AG04450 (cell line): ENCODE measurements at places on chromosomes 4 and X.

GRCh38 chr4:150401083-150401687 lies 180.8 kb upstream of the MAB21L2 start:
- no peak for DNase-seq

GRCh38 chrX:85215946-85216345 lies 27.6 kb downstream of the SATL1 start:
- DNase-seq = no peak

DNA sequence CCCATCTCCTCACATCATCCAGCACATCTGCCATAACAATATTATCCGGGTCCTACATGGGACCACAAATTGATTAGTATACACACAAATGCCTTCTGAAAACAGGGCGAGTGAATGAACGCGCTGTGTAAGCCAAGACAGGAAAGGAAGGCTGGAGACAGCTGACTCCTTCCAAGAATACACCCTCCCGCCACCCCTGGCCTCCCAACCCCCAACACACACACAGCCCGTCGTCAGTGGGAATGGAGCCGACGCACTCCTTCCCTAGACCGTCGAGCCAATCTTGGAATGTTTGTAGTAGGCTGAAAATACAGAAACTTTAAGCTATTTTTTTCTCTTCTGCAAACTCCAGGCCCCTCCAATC lies 319 bp upstream of the MAGEH1 start:
- DNase-seq = no peak

DNA sequence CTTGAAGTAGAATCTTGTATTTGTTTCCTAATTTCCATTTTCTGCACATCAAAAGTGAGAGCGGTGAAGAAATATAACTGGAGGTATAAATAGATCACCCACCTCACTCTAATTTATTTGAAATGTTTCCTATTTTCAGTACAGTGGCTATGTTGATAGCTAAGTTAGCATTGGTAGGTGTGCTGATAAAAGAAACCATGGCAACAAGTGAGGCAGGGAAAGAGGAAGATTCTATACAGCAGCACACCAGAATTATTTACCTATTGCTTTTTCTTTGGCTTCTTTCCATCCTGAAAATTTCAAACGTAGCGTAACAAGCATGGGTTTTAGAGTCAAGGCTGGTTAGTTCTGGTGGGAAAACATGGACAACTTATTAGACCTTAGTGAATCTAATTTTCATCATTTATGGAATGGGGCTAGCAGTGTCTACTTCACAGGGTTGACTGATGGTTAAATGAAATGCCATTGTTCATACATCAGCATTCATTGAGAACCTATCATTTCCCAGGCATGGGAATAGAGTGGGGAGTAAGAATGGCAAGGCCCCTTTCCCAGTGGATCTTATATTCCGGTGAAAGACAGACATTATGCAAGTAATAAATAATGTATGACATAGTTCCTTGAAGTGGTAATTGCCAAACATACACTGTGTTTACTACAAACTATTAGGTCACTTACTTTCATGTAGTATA lies 30.6 kb upstream of the CTSO start:
- no peak for DNase-seq

DNA sequence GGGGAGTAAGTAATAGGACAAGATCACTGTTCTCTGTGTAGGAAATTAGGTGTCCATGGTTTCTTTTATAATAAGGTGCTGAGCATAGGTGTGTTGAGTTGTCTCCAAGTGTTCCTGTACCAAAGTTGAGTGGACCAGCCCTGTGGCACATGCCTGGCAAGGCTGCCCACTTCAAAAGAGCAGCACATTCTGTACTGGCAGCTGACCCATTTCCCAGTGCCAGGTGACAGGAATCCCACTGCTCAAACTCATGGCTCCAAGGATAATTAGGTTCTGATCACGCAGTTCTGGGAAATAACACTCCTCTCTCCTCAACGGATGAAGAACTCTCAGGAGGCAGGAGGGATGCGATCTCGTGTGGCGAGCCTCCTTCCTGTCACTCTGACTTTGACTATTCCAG lies 12.8 kb upstream of the LGI2 start:
- DNase-seq = no peak

DNA sequence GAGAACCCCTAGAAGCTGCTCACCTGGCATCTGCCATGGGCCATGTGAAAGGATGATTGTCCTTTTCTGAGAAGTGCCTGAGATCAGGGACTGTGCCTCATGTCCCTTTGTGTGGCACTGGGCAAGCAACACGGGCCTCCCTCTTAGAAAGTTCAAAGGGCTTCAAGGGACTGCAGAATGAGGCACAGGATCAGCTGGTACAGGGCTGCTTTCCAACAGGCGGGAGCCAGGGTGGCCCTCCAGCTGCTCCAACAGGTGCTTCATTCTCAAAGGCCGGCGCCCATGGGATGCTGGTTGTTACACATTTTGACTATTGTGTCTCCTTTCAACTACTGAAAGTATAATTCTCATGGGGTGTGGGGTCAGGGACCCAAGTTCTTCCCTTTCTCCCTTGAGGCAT lies 114.7 kb downstream of the ENPP6 start:
- no peak for DNase-seq

DNA sequence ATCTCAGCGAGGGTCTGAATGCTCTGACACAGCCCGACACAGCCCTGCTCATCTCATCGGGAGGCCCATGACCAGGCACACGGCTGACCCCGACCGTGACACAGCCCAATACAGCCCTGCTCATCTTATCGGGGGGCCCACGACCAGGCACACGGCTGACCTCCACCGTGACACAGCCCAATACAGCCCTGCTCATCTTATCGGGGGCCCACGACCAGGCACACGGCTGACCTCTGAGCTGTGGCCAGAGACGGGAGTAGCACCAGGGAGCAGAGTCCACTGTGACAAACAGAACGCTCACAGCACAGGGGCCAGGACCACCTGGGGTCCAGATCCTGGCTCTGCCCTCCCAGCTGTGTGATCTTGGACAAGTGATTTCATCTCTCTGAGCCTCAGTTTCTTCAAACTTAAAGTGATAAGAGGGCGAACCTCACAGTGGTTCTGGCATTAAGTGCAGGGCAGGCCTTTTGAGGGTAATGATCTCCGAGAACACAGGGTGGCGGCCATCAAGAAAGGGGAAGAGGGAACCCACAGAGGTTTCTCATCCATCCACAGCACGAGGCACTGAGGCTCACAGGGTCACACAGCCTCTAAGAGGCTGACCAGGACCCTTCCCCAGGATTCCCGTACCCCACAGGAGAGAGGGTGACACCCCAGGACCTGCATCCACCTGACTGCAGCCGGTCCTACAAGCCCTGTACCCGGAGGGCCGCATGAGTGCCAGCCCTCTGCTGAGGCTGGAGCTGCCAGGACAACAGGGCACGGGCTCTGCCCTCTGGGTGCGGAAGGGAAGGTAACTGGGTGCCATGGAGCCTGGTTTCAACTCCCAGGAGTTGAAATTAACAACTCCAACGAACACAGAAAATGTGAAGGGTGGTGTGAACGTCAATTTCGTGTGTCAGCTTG lies 60.1 kb downstream of the WFS1 start:
- no peak for DNase-seq

DNA sequence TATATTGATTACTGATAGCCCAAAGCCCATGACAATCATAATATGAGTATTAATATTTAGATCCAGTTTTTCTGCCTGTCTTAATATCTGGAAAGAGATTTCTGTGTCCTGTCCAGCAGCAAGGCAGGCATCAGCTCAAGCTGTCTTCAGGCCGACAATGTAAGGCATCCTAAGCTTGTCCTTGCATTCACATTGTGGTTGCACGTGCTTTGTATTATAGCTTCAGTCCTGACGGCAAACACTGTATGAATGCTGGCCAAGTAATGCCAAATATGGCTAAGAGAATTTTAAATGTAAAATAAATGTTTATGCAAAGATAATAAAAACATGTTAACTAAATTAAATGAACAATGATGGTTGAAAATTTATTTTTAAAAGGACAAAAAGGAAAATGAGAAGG lies 255.7 kb upstream of the RPS6KA3 start:
- DNase-seq = no peak

- DNase-seq = no peak
Measured at GRCh38 chrX:47690175-47690574, 31.2 kb upstream of the UXT start.

- DNase-seq = no peak
Measured at GRCh38 chr4:15651676-15652075, 3.5 kb downstream of the FBXL5 start.

- no peak for DNase-seq
Measured at GRCh38 chrX:102546828-102547493, 30.4 kb upstream of the TMSB15A start.

GRCh38 chr4:113901994-113902787 lies 77.3 kb downstream of the ARSJ start:
- DNase-seq = no peak

GRCh38 chrX:46819136-46819535 lies 17.7 kb upstream of the RP2 start:
- no peak for DNase-seq

DNA sequence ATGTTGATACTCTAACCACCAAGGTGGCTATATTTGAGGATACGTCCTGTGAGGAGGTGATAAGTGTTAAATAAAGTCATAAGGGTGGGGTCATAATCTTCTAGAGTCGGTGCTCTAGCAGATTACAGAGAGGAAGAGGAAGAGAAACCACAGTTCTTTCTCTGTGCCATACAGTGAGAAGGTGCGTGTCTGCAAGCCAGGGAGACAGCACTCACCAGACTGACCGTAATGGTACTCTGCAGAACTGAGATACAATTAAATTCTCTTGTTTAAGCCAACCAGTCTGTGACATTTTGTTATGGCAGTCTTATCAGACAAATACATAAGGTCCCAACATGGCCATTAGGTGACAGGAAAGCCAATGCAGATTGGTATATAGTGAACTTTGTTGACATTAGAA lies 480.9 kb upstream of the IGFBP7 start:
- no peak for DNase-seq

- DNase-seq = no peak
Measured at GRCh38 chrX:13565511-13565910, 3.9 kb upstream of the EGFL6 start.

DNA sequence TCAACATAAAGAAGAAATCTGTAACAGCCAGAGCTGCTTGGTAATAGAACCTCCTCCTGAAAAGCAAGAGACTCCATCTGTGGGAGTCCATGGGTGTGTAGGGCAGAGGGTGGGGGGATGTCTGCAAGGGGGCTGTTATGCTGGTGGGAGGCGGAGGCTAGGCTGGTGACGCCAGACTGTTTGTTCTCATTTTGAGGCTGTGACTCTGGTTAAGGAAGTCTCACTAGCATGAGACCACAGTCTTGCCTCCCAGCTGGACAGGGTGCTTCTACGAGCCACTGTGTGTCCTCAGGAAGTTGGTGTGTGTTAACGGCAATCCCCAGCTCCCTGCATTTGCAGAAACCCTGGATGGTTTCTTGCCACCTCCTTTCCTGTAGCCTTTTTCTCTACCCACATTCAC lies 79.8 kb downstream of the NSUN7 start:
- no peak for DNase-seq

GRCh38 chrX:45479196-45479834 lies 278.6 kb upstream of the DIPK2B start:
- DNase-seq = peak; percentile 60

DNA sequence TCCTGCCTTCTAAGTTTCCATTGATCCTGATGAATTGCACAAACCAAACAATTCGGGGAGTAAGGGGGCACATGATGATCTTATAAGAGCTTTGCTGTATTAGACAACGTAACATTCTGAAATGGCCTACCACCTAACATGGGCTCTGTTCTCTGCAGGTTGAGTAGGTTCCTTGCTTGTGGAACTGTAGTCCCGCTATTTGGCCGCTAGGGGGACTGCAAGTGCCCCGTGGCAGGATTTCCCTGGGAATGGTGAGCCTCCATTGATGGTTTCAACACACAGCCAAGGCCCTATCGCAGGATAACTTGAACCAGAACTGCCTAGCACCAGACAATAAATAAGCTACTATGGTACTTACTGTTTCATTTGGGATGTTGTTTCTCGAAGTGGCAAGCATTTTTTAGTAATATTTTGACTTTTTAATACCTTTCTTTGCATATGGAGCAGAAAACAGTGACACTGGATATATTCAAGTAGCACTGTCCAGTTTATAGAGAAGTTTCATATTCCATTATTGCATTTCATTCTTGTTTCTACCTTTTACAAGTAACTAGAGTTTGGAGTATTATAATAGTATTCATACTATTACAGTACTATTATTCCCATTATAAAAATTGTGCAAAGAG lies 11.9 kb downstream of the AR start:
- no peak for DNase-seq

DNA sequence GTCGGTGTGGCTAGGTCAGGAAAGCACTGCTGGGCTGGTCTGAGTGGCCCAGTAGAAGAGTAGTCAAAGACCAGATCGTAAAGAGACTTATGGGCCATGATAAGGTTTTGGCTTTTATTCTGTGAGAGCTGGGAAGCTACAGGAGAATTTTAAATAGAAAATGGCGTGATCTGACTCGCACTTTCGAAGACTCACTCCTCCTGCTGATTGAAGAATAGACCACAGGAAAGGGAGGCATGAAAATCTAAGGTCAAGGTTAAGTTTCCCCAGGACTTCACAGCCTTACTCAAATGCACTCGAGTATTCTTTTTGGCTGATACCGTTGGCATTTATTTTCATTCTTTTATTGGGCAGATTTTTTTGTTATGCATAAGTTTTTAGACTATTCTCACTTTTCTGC lies 231.4 kb upstream of the ANKRD50 start:
- no peak for DNase-seq

DNA sequence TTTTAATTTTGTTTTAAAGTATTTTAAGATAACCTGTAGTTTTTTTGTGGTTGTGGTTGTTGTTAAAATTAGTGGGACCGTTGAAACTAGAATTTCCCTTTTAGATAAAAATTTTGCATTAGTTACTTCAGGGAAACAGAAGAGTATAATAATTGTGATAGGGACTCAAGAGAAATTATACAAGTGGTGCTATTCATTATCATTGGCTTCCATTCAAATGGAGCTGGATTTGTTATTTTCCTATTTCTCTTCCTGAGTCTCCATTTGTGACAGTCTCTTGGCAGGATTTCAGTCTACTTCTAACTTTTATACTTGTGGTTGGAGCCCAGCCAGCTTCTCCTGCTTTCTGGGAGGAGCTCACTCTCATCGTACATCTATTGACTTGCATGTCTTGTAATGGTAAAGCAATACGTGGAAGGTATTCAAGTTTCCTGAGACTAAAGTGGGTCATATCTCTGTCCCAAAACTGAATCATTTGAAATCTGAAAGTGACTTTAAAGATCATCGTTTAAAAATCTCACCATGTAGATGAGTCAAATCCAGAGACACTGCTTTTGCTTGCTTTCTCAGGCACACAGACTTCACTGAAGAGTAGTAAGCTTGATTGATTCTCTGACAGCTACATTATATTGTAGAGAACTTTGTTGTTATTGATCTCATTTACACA lies 155.8 kb downstream of the RPA4 start:
- DNase-seq = no peak

DNA sequence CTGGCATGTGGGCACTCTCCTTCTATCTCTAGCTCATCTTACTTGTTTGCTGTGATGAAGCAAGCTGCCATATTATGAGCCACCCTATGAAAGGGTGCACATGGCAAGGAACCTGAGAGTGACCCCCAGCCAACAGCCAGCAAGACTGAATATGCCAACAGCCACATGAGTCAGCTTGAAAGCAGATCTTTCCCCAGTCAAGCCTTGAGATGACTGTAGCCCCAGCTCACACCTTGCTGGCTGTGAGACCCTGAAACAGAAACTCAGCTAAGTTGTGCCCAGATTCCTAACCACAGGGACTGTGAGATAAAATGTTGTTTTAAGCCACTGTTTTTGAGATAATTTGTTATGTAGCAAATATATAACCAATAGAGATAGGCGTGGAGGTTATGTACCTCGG lies 36.2 kb downstream of the KDM5C start:
- DNase-seq = no peak

GRCh38 chr4:3823496-3824341 lies 57.5 kb downstream of the ADRA2C start:
- no peak for DNase-seq
